ENCODE measurements at places on chromosomes 16 and 17.

GRCh38 chr17:3729881-3730280, 6.2 kb downstream of the HASPIN start:
- no peak for DNase-seq

GRCh38 chr16:396199-396598, 800 bp upstream of the NME4 start:
- no peak for DNase-seq

GRCh38 chr17:75824666-75825065, 19.5 kb downstream of the UNC13D start:
- no peak for DNase-seq

DNA sequence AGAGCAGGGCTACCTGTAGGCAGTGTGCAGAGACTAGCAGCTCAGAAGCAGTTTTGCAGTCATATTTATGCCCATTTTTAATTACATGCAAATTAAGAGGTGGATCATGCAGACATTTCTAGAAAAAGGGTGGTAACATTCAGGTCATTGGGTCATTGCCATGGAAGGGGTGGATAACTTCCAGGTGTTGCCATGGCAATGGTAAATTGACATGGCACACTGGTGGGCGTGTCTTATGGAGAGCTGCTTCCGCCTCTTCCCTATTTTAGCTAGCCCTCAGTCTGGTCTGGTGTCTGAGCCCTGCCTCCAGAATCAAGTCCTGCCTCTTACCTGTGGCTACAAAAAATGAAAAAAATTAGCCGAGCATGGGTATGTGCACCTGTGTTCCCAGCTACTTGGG, 2.8 kb upstream of the DNAI2 start:
- no peak for DNase-seq
